ENCODE measurements at places on chromosomes 13 and 19.

GRCh38 chr13:95784161-95784899, 107.4 kb downstream of the DNAJC3 start:
- no peak for DNase-seq

GRCh38 chr19:12777217-12778016, 2.1 kb upstream of the HOOK2 start:
- peak; percentile 80 for DNase-seq

GRCh38 chr19:58350871-58351557, 2.3 kb downstream of the A1BG start:
- no peak for DNase-seq

DNA sequence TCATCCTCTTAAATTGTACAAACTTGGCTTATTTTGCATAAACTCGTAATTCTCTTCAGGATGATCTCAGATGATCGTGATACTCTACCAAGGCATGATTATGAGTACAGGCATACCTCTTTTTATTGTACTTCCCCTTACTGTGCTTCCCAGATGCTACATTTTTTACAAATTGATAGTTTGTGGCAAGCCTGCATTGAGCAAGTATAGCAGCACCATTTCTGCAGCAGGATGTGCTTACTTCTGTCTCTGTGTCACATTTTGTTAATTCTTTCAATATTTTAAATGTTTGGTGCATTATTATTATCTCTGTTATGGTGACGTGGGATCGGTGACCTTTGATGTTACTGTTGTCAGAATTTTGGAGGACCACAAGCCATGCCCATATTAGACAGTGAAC, 752.3 kb downstream of the PCDH9 start:
- no peak for DNase-seq

DNA sequence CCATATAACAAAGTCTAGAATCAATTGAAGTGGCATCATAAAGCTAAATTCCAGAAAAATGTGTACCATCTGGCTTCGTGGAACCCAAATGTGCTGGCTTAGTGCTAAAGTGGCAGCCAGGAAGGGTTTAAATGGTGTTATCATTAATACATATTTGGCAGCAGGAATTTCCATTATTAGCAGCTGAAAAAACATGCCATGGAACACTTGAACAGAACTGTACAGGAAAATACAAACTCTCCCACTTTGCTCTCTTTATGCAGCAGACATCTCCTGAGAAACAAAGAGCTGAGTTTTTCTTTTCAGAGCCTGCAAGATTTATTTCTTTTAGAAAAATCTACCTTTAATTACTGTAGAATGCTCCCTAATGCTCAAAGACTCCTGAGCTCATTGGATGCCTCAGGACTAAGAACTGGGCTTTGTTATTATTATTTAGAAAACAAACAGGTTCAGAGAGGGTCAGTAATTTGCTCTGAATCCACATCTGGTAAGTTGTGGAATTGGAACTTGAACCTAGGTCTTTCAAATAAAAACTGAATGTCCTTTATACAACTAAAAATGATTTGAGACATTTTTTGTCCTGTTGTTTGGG, 179.0 kb downstream of the LACC1 start:
- no peak for DNase-seq

- DNase-seq: no peak
Observed at GRCh38 chr13:42355491-42356183, 83.7 kb downstream of the AKAP11 start.

DNA sequence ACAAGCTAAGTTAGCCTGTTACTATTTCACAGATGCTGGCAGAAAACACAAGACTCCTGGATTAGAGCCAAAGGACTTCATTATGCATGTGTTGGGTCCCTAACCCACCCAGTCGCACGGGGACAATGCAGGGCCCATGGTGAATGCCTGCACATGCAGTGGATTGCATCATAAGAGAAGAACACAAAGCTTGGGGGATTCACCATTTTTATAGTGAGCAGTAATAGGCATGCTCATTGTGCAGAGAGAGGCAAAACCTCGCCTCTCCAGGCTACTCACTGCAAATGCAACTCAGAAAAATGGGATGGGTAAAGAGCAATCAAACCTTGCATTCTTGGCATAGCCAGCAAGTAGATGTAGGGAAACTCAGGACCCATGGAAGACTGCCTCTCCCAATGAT, 115.8 kb downstream of the DIAPH3 start:
- no peak for DNase-seq

DNA sequence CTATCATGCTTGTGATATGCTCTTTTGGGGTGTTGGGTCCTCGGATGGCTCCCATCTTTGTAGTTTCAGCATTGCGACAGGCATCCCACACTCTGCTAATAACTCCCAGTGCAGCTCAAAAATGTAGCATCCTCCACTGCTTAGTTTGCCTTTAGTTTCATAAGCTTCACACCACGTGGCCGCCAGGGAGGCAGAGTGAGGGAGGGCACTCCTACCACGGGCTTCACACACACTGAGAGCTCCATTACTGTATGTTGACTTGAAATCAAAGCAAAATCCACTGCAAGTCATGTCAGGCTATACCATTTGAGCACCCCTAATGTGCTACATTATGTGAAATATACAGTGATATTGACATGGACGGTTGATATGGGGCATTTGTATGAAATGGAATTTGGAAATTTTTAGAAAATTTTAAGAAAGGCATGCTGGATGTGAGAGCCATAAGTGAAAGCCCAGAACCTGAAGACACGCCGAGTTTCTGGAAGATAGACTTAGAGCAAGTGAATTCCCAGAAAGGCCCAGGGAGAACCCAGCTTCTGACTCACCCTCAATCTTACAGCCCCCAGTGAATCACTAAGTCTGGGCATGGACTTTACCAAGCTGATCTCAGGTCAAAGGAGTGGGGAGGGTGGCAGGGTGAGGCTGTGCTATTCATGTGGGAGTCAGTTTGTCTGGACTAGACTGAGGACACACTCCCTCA, 94.1 kb downstream of the HSPH1 start:
- no peak for DNase-seq

GRCh38 chr13:87295636-87296035, 375.5 kb upstream of the SLITRK5 start:
- DNase-seq: no peak

- no peak for DNase-seq
Observed at GRCh38 chr13:39036212-39036611, 1.7 kb downstream of the PROSER1 start.

DNA sequence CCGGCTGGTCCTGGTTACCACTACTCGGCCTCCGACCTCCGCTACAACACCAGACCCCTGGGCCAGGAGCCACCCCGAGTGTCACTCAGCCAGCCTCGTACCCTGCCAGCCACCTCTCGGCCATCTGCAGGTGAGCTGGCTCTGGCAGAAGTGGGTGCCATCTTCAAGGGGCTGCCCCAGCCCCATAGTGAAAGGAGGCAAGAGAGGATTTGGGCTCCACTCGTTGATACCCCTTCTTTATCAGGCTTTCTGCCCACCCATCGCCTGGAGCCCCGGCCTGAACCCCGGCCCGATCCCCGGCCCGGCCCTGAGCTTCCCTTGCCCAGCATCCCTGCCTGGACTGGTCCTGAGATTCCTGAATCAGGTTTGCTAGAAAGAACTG, 7.1 kb downstream of the LTBP4 start:
- DNase-seq: no peak

DNA sequence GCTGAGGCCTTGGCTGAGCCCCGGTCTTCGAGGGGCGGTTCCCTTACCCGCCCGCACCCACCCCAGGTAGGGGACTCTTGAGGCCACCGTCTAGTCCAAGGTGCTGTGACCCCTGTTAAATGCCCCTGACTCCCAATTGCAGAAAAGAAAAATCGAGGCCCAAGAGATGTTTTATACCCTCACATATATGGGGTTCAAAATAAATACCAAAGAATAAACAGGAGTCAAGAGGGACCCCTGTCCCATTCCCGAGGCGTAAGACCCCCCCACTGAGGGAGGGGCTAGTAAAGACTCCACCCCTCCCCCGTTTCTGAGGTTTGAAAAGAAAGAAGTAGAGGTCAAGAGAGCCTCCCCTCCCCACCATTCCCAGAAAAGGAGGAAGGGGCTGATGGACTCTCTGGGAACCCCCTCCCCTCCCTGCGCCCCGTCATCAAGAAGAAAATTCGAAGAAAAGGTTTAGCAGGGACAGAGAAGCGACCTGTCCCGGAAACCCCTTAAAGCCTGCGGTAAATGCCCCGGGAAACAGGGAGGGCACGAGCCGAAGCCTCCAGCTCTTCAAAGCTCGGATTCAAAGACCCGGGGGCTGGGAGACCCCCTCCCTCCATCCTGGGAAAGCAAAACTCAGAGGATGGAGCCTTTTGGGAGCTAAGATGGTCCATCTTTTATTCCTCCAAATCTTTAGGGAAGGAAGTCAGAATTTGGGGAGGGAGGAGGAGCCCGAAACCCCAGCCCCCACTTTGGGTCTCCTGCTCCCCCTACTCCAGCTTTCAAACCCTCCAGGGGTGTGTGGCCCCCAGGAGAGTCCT, 755 bp upstream of the RAB3A start:
- DNase-seq: no peak

DNA sequence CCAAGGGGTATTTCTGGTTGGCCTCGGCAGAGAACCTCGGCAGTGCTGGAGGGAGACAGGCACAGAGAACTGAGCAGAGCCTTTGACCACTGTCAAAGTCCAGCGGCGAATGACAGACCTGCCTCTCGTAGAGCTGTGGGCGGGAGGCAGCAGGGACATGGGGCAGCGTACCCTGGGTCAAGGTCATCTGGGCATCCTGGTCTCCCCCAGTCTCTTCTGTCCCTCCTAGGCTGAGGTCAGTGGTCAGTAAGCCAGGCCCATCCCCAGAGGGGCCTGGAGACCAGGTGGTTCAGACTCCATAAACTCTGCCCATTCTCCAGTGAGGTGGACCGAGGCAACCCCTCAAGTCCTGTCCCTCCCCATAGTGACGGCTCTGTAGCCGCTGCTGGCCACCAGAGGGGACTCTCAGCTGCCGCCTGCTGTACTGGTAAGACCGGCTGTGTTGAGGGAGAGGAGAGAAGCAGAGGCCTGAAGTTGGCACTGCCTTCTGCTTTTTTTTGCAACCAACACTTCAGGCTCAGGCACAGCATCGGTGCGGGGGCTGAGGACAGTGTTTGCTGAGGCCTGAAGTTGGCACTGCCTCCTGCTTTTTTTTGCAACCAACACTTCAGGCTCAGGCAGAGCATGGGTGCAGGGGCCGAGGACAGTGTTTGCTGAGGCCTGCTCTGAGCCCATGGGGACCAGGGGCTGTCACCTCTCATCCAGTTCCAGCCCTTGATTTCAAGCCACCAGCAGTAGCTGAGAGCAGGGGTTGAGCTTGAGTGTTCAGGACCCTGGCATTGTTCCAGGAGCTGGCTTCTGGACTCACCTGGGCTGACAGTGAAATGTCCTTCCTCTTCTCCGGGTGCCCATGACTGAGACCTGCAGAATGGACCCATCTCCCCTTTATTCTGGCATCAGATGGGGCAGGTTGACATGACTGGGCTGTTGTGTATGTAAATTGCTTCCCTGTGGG, at the start of gene PGLYRP2:
TSS of gene PGLYRP2 (minus strand) at position 111 of the 955 bp plus-strand sequence. CDS start 130 bp downstream, outside the sequence.
- no peak for DNase-seq

DNA sequence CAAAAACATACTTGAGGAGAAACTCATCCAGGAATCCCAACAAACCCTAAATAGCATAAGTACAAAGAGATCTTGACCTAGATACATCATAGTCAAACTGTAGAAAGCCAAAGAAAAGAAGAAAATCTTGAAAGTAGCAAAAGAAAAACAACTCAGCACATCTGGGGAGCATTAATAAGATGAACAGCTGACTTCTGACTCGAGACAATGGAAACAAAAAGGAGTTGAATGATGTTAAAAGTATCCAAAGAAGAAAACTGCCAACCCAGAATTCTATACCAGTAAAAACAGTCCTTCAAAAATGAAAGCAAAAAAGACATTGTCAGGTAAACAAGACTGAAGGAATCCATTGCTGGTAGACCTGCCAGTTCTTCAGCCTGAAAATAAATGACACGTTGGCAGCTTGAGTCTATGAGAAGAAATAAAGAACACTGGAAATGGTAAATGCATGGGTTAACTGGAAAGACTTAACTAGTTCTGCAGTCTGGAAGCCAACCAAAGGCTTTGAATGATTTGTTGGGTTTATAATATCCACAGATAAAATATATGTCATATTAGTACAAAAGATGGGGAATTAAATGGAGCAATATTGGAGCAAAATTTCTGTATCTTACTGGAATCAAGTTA, 46.8 kb downstream of the TSSK6 start:
- DNase-seq: no peak

GRCh38 chr19:31352782-31353651, 3.8 kb upstream of the TSHZ3 start:
- no peak for DNase-seq

DNA sequence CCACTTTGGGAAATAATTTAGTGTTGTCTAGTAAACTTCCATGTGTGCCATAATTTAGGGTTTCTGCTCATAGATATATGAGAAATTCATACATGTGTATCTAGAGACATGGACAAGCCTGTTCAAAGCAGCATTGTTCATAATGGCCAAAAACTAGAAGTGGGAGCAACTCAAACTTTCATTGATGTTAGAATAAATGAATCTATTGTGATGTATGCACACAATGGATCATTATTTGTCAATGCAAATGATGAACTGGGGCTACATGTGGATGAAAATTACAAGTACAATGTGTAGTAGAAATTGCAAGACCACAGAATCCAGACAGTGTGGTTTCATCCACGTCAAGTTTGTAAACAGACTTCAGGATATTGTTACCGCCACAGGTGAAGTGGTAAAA, 284.7 kb downstream of the SLC7A1 start:
- DNase-seq: no peak

- DNase-seq: no peak
Observed at GRCh38 chr19:3722443-3723109, 14.4 kb downstream of the TJP3 start.

DNA sequence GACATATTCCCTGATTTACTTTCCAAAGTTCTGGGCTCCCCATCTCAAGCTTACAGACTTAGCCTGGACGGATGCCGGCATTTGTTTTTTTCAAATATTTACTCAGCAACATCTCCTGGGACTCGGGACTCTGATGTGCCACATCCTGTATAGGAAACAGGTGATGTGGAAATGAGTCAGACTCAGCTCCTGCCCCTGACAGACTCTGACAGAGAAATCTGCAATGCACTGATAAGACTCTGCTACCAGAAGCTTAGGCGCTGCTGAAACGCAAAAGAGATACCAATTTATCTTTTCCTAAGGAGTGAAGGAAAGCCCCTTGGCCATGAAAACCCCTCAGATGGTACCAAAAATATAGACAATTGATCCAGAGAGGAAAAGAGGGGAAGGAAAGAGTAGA, 16.2 kb downstream of the LAIR2 start:
- DNase-seq: no peak

- DNase-seq: peak; percentile 98
Observed at GRCh38 chr19:38849147-38849859, 483 bp downstream of the HNRNPL start.

DNA sequence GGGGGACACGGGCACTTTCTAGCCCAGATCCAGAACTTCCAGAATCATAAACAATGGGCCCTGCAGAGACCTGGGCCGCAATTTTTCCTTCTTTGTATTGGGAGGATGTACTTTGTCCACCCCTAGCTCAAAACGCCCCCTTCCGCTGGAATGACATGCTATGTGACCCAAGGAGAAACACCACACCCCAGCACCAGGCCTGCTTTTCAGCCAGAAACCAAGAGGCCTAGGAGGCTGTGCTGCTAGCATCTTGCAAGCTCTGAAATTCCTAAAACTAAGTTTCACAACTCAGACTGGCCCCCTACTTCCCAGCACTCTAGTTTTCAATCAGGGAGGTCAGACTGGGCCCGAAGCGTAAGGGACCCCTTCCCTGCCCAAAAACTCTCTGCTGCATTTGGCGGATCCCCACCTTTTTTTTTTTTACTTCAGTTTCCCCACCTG, 538 bp downstream of the LSM4 start:
- no peak for DNase-seq

Data from stimulated activated CD8-positive, alpha-beta memory T cell treated with anti-CD3 and anti-CD28 coated beads, Interleukin-15, amount 100 ng/mL, for 48 hours (primary cell).